ENCODE measurements at places on chromosomes 5 and 9.
A peak's percentile ranks its signal among the peaks of the same experiment; 100 is the strongest.

- no peak for DNase-seq
Observed at GRCh38 chr5:69491027-69491426, 1.6 kb upstream of the OCLN start.

DNA sequence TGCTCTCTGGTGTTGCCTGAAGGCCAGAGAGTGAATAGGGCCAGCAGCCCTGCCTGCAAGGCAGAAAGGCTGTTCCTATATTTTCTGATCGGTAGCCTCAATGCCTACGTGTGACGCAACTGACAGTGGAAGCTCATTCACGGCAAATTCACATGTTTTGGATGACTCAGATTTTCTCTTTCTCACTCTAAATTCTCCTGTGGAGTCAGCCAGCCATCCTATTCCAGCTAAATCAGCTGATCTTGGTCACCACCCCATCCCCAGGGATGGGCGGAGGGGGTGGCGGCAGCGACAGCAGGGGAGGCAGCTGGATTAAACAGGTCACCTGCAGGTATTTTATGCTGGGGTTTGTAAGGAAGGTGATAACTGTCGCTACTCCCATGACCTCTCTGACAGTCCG lies 52.3 kb downstream of the ZNF510 start:
- no peak for DNase-seq

DNA sequence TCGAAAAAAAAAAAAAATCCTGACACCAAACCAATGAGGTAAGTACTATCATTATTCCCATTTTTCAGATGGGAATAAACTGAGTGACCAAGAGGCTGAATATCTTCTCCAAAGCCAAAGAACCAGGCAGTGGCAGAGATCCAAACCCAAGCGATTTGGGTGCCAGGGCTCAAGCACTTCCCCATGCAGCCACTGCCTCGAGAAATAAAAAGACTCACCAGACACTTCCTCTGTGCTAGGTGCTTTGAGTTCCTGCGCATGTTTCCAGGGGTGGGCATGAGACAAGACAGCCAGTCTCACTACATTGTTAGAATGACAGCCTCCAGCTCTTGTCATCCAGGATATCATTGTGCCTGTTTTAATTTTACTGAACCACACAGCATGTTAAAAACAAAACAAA lies 2.3 kb upstream of the RPL26L1 start:
- no peak for DNase-seq

DNA sequence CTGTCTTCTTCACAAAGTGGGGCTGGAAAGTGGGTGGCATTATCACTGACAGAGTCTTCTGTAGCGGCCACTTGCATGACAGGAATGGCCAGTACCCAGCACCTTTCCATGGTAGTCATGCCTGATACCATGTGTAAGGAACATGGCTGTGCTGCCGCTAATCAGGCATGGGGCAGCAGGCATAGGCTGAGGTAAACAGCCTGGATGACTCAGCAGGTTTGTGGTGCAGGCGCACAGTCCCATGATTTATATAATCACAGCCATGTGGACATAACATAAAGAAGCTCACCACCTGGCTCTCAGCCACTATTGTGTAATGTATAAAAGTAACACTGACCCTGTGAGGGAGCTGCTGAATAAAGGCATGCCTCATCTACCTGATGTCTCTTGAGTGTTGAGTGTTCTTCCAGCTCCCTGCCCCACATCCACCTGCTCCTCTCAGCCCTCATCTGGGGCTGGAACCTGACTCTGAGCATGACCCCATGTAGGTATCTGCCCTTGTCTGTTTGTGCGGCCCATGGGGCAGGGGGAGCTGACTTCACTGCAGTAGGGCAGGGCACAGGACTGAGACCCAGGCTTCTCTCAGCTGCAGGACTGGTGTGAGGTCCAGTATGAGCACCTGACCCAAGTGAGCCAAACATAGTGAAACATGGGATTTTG lies 13.2 kb upstream of the ICE1 start:
- no peak for DNase-seq

DNA sequence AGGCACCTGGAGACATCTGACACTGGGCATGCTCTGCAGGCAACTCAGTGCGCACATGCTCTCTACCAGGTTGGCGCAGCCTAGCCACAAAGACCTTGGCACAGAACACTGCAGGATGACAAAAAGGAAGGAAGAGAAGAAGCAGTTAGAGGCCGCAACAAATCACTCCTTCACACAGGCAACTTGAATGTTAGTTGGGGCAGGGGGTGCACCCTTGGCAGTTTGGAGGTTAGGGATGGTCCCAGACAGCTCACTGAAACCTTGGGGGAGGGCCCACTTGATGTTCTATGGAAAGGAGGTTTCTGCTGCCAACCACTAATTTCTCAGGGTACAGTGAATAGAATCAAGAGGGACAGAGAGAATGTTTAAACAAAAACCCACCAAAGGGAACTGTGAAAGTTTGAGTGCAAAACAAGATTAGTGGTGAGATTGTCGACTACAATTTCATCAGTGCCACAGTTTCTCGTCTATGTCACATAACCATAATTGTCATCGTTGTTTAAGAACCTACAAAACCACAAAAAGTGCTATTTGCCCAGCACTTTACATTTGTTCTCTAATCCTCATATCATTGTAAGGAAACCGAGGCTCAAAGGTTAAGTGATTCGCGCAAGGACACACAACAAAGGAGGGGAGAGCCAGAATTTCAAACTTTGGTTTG lies 48.7 kb downstream of the FBXW11 start:
- DNase-seq = peak; percentile 63

GRCh38 chr5:56464935-56465768 lies 232.0 kb upstream of the ANKRD55 start:
- no peak for DNase-seq

DNA sequence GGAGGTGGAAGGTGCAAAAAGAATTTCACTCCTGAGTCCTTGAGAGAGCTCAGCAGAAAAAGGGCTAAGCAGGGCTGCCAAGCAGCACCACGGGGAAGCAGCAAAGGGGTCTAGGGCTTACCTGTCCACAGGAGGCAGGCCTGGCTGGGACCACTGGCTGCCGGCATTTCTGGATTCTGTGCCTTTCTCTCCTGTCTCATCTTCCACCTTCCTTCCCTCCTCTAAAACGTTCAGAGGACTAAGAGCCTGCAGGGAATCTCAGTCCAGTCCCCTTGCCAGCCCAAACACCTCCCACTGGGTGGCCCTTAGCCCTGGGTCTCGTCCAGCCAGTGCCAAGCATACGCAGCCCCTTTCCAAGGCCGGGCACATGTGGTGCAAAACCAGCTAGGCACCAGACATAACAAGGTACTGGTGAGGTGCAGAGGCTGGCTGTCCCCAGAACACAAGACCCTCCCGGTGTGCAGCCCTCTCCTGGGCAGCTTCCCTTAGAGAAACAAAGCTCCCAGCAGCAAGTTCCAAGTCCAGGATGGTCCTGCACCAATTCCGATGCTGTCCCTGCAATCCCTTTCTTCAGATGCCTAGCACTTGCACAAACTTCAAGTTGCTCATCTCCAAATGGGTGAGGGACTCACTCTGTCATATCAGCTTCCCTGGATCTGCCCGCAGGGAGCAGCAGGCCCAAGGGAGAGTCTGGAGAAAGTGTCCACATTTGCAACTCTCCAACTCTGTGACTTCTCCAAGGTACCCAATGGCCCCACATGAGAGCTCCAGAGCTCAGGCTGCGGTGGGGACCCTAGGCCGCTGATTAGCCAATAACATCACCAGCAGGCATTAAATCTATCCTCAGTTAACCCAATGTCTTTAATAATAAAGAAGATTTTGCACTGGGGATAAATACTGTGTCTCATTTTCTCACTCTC lies 126.3 kb downstream of the C5orf15 start:
- no peak for DNase-seq

DNA sequence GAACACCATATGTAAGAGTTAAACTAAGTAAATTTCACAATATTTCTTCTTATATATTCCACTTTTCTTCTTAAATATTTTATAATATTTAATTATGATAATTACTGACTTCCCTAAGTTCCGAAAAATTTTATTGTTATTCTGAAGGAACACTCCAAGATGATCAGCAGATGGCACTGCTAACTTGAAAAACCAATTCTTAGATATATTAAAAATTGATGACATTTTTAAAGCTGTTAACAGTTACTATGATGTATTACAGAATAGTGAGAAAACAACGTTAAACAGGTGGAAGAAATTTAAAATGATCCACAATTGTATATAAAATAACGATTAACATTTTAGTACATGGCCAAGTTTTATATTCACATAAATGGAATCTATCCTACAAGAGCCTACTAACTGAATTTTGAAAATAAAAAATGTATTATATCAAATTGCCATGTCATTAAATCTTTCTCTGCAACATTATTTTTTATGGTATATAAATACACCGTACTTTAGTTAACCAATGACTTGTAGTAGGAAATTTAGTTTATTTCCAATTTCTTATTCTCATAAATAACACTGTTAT lies 30.1 kb upstream of the MUSK start:
- no peak for DNase-seq

DNA sequence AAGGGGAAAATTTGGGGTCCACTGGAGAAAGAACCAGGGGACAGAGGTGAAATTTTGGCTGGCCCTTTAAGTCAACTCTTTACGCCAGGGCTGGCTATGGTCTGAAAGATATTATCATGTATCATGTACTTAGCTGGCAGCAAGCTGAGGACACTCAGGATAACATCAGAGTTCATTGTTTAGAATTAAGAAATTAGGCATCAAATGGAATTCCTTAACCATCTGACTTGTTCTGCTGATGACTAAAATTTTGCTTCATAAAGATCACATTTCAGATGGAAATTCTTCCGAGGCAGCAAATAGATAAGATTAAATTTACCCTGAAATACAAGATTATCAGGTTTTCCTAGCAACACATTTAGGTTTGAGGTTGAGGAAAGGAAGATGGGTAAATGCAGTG lies 269.4 kb upstream of the KLF9 start:
- DNase-seq = no peak

- DNase-seq = peak; percentile 81
Observed at GRCh38 chr5:180831139-180832093, 28.8 kb upstream of the MGAT1 start.

GRCh38 chr9:20015427-20015931 lies 226.6 kb upstream of the SLC24A2 start:
- DNase-seq = no peak

GRCh38 chr5:61328791-61329549 lies 3.1 kb upstream of the ZSWIM6 start:
- no peak for DNase-seq

GRCh38 chr5:132825033-132825833 lies 5.2 kb downstream of the SHROOM1 start:
- no peak for DNase-seq

DNA sequence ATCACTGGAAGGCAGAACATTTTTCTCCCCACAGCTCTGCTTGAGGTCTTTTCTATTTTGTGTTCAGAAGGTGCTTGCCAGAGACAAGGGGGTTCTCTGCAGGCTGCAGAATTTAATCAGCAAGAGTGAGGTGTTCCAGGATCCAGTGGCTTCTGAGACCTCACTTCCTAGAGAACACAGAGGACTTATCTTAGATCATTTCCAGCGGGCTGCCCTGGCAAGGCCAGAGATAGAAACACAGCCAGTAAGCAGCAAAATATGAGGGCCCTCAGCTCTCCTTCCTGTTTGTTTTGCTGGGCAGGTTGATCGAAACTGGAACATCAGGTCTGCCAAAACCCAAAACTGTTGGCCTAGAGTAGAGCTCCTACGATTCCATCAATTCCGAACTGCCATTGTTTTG lies 187.3 kb downstream of the DIRAS2 start:
- no peak for DNase-seq

DNA sequence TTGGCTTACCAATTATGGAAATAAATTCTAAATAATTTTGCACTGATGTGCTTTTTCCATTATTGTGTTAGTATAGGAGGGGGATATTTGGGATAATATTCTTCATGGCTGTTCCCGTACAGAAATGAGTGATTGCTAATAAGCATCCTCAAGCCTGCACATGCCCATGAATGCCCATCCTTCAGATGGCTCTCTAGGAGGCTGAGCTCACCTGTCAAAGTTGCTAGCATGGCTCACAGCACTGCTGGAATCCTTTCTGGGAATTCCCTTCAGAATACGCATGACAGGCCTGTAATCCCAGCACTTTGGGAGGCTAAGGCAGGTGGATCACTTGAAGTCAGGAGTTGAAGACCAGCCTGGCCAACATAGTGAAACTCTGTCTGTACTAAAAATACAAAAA lies 124.1 kb downstream of the NXNL2 start:
- no peak for DNase-seq

DNA sequence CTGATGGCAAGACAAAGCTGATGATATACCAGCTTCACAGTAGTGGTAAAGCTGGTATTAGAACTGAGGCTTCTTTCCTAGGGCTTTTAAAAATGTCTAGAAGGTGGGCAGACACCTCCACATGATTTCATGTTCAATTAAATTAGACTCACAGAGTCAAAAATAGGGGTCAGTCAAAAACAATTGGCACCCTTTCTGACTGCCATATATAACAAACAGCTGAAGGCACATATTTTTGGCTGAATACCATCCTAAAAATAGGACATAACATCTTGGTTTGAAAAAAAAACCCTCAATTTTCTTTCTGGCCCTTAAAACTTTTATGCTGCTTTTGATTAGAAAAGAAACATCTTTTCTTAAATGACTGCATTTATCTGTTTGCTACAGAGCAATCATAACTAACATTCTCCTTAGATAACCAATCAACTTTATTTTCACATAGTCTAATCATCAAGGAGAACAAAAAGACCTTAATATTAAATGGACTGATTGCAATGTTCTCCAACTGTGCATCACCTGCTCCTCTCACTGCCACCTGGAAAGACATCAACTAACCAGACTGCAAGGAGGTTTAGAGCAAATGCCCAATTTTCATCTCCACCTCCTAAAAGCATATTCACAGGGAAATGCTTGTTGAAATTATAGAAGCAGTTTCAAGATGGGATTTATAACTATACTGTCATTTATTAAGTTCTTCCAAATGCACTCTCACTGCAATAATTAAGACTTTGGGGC lies 3.2 kb downstream of the SGTB start:
- no peak for DNase-seq

DNA sequence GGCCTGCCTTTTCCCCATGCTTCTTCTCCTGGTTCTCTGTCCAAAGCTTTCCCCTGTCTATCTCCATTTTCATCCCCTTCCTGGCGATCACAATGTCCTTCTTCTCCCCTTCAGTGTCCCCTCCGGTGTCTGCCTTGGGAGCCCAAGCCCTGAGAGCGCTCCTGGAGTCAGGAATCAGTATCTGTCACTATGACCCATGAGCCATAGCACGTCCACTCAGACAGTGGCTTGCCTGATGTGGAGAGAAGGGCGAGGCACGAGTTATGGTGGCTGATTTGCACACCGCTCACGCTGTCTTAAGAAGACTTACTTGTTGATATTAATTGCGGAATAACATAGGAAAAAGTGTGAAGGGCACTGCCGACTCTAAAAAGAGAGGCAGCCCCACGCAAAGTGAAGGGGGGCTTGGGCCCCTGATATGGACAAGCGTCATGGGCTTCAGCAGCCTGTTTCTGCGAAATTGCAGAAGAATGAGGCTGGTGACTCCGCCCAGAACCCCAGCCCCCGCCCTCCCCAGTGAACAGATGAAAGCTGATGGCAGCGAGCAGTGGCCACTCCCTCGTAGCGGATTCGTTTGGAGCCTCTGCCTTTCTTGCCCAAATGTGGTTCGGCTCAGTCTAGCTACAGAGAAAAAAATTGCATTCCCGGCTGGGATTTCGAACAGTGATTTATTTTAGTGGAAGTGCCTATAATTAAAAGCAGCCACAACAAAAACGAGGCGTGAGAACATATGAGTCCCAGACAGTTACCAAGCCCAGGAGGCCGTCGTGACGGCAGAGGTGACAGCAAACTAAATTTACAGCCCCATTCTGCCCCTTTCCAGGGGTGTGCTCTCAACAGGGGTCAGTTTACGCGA lies 149.8 kb downstream of the ICE1 start:
- DNase-seq = no peak

- DNase-seq = no peak
Observed at GRCh38 chr5:148839960-148840359, 13.5 kb downstream of the ADRB2 start.

GRCh38 chr5:142304013-142304701 lies 20.7 kb downstream of the SPRY4 start:
- no peak for DNase-seq

All from activated T-cell treated with anti-CD3 and anti-CD28 coated beads for 48 hours (primary cell).